ENCODE measurements at places on chromosomes 7 and 10.

DNA sequence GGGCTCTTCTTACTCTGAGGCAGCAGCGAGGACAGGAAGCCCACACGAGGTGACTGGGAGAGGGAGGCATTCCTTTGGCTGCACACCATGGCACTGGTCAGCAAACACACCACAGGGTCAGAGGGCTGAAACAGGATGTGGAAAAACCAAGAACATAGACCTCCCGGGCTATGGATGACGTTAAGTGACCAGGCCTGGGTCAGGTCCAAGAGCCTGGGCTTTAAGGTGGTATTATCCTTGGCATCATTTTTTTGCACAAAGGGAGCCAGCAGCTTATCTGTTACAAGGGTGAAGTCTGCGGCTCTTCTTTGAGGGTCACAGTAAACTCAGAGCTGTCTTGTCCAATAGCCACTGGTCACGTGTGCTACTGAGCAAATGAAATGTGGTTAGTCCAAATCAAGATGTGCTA, 7.0 kb downstream of the WDR91 start:
- DNase-seq, result peak; percentile 61

- DNase-seq, result no peak
Measured at GRCh38 chr10:43971981-43972380, 323.3 kb upstream of the ZNF32 start.

DNA sequence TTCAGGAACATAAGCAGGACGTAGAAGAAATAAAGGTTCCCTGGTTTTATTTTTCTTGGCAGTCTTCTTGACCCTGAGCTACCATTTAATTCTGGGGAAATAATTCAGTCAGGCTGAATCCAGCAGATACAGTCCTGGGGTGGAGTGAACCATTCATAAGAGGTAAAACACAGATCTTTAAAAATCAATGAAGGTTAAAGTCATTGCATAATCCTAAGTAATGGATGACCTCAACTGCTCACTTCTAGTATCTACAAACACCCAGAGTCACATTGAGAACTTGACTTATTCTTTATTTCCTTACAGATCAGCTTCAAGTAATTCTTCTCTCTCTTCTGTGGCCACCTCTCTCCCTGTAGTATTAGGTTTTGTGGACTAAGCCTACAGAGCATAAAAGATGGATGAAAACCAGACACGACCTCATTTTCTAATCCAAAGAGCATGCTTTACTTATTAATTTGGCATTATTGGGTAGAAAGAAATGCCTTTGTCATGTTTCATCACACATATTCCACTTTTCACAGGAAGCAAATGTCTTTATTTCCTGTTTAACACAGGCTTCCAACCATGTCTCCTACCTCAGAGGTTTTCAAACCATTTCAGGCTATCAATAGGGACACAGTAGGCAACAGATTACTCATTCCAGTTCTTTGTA, 182.3 kb upstream of the IMMP2L start:
- peak; percentile 40 for DNase-seq

DNA sequence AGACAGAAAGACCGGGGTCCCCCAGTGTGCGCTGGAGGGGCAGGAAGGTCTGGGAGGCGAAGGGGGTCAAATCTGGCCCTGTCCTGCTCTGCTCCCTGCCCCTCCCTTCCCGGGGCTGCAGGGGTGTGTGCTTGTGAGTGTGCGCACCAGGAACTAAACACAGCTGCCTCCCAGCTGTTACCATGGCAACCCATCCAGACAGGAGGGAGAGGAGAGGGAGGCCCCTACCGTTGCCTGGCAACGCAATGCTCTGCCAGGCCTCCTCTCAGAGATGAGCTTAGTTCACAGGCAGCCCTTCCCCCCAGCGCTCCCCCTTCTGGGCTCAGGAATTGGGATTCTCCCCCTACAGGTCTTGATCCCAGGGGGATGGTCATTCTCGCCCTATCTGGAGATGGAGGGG, 6.1 kb downstream of the NYAP1 start:
- peak; percentile 81 for DNase-seq

GRCh38 chr7:16063716-16064675, 357.3 kb downstream of the CRPPA start:
- no peak for DNase-seq

DNA sequence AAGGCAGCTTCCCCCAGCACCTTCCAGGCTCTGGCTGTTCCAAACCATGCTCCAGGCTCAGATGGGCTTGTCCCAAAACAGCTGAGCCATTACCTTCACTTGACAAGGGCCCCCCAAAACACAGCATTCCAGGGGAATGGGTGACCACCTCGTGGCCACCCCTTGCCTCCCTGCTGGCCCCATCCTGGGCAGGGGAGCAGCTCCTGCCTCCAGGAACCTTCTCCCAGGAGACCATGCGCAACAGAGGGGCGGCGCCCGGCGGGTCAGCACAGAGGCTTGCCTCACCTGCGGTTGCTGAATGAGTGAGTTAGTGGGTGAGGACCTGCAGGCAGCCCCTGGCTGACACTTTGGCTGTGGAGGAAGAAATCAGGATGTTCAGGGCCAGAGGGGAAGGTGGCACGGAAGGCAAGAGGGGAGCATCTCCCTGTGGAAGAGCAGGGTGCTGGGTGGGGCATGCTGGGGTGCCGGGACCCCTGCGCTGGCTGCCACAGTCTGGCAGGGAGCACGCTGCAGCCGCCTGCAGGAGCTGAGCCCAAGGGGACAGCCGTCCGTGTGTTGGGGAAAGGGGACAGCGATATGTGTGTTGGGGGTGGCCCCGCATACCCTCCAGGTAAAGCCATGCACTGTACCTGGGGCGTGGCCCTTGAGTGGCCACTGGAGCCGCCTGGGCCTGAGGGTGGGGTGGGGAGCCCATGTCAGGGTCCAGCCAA, 54.7 kb downstream of the PWWP2B start:
- DNase-seq, result no peak
